ENCODE measurements at places on chromosomes 5 and 9. TPM values are rescaled to one million over a fixed set of nuclear protein-coding genes. Genes with fewer than 3 reads are reported as not detected.
A peak's percentile ranks its signal among the peaks of the same experiment; 100 is the strongest.

Gene DENND1A
- total RNA-seq = 34.8 TPM

Gene DEPDC1B
- 5.7 TPM for total RNA-seq

Gene GFI1B
- not detected for total RNA-seq

Gene CDKN2A
- 1.7 TPM for total RNA-seq

GRCh38 chr5:14917719-14918118 is 46.1 kb upstream of the ANKH start:
- DNase-seq = no peak

GRCh38 chr5:7169240-7169878 is 226.6 kb upstream of the ADCY2 start:
- DNase-seq = no peak

DNA sequence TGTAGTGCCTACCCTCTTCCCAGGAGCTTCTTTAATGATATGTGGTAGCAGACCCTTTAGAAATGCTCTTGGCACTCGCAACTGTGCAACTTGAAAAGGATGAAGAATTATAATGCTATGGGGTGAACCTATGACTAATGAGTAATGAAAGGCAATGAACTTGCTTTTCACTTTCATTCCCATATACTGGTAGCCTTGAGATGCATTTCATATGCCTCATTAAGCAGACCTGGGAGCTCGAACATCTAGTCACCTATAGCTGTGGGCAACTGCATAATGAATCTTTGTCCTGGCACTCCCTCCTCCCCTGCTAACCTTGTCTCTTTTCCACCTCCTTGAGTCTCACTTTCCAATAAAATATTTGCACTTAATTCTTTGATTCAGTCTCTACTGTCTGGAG is 605.9 kb upstream of the DAB2 start:
- DNase-seq = no peak

DNA sequence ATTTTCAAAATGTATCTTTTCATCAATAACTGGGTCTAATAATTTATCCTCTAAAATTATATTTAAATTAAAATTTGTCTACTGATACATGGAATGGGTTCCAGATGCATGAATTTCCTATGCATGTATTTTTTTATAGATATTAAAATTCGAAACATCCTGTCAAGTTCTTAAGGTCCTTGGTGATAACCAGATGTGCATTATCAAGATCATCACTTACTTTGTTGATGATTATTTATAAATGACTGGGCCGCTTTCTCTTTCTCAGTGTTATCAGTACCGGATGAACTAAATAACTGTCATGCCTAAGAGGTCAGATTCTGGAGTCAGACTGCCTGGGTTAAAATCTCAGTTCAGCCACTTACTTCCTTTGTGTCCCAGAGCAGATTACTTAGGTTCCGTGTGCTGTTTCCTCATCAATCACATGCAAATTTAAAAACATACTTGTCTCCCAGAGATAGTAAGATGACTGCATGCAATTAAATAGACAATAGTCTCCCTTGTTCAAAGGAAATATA is 124.3 kb downstream of the TEX10 start:
- no peak for DNase-seq

- DNase-seq = peak; percentile 60
Measured at GRCh38 chr9:127921557-127922120, 4.8 kb upstream of the ST6GALNAC4 start.

GRCh38 chr9:127968700-127969383 is 11.9 kb downstream of the EEIG1 start:
- no peak for DNase-seq

DNA sequence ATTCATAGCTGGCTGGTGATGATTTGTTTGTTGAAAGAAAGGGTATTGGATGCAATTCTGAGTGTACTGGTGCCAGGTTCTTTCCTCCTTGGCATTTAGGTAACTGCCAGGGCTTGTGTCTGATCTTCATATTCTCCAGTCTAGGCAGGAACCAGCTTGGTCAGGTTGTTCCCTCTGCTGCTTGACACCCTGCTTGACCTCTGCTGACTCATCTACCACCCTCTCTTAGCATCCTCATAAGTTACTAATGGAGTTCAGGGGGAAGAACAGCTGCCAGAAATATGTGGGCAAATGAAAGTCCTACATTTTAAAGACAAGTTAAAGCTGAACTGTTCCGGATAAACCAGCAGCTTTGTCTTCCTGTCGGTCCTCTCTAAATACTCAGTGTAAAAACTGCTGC is 116.1 kb upstream of the TNC start:
- DNase-seq = no peak

GRCh38 chr9:97573482-97574073 is 59.6 kb downstream of the TSTD2 start:
- DNase-seq = no peak

DNA sequence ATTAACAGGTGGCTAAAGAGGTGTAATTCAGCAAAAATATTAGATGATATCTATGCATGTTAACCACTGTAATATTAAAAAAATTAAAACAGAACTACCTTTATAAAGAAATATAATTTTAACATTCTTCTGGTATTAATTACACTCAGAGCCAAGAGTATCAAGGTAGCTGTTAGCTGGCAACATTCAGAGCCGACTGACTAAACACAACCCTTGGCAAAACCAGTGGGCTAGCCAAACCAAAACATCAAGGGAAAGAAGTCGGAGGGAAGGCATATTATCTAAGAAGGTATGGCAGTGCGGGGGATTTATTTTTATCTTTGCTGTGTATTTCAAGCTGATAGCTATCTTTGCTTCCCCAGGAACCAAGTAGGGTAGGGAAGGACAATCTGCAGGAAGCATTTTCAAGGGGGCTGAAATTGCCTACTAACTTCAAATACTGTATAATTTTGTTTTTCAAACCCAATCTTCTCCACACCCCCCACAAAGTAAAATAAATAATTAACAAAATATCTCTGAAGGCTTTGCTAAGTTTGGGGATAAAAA is 24.0 kb downstream of the ELL2 start:
- DNase-seq = no peak

DNA sequence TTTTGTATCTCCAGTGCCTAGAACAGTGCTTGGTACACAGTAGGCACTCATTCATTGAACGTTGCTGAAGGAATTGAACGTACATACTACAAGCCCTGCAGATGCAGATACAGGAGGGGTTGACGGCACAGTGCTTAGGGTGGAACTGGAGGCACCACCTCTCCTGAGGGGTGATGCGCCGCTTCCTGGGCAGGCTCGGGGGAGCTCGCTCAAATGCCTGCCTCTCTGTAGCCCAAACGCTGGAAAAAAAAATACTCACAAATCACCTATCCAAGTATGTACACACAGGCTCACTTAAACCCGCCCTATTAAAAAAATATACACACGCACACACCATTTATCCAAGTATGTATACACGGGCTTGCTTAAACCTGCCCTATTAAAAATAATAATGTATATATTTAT is 536 bp upstream of the COMMD10 start:
- DNase-seq = no peak

DNA sequence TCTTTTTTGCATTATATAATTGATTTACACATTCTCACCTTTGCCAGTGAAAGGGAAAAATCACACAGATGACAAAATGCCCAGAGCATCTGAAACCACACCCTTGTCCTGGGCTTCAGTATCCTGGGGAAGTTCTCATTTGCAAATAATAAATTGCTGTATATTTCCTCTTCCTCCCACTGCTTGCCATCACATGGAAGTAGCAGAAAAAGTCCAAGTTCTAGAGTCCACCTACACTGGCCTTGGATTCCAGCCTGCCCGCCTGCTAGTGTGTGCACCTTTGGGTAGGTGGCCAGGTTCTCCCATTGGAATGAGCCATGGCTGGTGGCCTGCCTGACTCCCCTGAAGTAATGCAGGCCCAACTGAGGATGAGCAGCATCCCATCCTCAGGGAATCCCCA is 149.4 kb downstream of the GADD45G start:
- DNase-seq = no peak

- no peak for DNase-seq
Measured at GRCh38 chr5:159971931-159972461, 36.9 kb upstream of the TTC1 start.

- DNase-seq = peak; percentile 34
Measured at GRCh38 chr5:57862471-57862911, 379.9 kb upstream of the ACTBL2 start.

- no peak for DNase-seq
Measured at GRCh38 chr9:72440378-72440777, 75.4 kb upstream of the ZFAND5 start.

- DNase-seq = no peak
Measured at GRCh38 chr5:34923694-34924461, 5.5 kb upstream of the DNAJC21 start.

- no peak for DNase-seq
Measured at GRCh38 chr5:137283801-137284200, 215.3 kb downstream of the SPOCK1 start.

Data from tibial nerve (tissue), 4 donors.